MV-4-11 (cell line): ENCODE measurements at places on chromosomes 1 and 21.

- DNase-seq: peak; percentile 68
These were observed 172.4 kb downstream of the NEGR1 start for GRCh38 chr1:72109916-72110315.

- DNase-seq: no peak
These were observed 33.7 kb upstream of the AK4 start for GRCh38 chr1:65114322-65114721.

DNA sequence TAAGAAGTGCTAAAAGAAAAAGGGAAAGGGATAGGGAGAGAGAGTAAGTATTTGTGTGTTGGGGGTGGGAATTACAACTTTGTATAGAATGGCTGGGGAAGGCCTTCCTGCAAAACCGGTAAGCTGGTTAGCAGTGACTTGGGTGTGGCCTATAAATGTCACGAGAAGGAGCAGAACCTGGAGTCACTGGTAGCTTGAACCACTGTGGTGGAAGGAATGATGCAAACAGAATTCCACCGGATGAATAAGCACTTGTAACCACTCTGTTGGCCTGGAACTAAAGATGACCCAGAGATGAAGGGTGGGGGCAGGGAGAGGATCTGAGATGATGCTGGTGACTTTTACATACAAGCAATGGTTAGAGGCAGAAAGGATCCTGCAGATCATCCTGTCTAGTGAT is 8.9 kb downstream of the XKR8 start:
- DNase-seq: no peak

DNA sequence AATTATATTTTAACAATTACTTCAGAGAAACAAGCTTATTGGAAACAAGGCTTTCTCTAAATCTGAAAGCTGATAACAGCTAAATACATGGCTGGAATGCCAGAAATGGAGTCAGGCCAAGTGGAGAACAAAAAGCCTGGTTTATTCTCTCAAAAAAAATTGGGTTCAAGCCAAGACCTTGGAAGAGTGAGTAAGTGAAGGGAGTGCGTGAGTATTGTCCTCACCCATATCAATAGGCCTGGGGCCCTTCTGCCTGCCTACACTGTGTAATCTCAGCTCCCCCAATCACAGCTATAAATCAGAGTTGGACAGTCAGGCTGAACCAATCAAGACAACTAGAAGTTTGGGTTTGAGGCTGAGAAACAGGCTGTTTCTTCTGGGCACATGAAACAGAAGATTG is 7.4 kb downstream of the KYAT3 start:
- DNase-seq: no peak

DNA sequence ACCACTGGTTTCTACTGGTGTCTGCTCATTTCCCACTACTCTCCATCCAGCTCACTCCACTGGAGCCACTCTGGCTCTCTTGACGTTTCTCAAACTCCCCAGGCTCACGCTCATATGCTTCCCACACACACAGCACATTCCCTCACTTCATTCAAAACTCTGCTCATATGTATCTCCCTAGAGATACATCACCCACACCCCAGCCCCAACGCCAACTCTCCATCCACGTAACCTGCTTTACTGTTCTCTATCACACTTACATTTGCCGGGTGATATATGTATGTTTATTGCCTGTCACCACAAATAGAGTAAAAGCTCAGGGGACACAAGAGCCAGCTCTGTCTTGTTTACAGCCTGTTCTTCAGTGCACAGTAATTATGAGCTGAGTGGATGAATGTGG is 22.2 kb downstream of the EBNA1BP2 start:
- no peak for DNase-seq

DNA sequence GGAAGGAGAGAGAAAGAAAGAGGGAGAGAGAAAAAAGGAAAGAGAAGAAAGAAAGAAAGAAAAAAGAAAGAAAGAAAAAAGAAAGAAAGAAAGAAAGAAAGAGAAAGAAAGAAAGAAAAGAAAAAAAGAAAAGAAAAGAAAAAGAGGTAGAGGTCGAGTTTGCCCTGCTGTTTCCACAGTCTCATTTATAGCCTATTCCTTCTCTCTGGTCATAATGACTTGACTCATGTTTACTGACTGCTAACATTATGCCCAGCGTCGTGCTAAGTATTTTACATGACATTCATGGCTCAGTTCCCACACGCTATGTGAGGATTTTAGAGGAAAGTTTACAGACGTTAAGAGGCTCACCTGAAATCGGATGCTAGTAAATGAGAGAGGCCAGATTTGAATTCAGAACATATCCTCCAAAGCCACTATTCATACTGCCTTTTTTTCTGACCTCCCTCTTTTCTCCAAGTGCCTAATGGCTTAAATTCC is 263.0 kb downstream of the TNR start:
- no peak for DNase-seq

DNA sequence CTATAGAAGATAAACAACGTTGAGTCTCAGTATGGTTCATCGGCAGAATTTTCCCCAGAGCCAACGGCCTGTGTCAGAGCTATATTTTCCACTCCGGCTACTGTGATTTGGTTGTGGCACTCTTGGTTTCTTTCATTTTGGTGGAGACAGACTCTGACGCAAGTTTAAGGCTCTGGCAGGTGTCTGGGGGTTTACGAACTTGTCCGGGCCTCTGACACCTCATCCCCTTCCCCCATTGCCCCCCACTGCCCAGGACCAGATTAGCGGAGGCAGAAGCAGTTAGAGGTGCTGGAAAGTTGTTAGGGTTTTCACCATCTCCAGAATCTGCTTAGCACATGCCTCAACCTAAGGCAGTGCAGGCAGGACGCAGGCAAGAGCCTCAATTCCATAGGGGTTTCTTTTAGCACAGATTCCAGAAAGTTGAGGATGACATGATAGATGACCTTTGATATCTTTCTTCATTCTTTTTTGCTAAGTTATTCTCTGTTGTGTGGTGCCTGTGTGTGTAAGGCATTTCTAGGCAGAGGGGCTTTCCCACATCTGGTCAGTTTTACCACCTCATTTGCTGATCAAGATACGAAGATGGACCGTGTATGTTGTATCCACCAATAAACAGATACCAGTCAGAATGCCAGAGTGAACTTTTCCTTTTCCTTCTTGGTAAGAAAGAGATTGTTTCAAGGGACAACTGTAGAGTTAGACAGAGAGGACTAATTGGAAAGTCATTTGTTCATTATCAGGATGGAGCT is 18.4 kb upstream of the IL10 start:
- DNase-seq: no peak

DNA sequence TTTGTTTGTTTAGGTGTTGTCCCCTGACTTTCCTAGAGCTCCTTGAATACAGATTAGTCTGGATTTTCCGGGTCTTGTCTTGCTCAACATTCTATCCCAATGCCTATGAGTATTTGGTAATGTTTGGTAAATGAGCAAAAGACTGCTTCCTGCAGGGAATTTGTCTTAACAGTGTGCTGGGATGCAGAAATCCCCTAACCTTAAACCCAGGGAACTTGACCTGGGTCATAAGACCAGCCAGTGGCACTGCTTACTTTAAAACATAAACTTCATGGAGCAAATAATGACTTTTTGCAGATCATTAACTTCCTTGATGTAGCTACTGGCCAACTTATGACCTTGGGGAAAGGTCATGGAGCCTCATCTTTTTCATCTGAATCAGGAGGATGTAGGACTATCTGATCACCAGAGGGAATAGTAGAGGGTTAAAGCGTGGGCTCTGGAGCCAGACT is 27.2 kb downstream of the TCEANC2 start:
- no peak for DNase-seq

DNA sequence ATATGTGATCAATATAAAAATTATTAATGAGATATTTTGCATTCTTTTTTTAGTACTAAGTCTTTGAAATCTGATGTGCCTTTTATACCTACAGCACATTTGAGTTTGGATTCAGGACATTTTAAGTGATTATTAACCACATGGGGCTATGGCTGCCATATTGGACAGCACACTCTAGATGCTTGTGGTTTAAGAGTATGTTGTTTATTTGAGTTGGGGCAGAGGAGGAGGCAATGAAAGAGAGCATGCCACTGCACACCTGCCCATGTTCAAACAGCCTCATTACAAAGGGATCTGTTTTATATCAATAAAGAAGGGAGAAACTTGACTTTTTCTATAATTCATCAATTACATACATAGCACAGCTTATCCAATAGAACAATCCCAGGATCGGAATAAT is 99.4 kb upstream of the EDEM3 start:
- no peak for DNase-seq

- peak; percentile 41 for DNase-seq
These were observed 2.5 kb upstream of the TAF13 start for GRCh38 chr1:109078317-109078716.

DNA sequence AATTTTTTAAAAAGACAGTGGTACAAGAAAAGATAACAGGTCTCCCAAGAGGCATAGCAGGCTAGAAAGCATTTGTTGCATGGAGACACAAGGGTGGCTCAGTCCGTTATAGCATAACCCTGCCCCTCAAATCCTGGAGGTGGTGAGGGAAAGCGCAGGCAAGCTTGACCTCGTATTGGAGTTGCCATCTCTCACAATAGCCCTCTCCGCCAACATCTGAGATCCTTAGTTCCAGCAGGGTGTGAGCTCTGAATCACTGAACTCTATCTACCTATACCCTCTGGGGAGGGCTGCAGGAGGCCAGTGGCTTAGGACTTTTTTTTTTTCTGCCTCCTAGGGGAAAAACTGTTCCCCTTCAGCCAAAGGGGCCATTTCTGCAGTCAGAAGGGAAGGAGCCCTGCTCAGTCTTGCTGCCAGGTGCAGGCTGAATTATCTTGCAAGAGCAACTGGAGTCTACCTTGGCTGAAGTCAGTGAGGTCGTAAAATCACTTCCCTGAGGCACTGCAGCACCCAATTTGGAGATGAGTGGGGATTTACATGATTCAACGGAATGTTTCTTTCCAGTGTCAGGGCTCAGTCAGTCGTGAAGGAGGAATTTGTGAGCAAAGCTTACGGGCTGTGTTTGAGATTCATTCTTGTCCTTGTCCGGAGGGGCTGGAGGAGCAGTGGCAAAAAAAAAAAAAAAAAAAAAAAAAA is 17.2 kb upstream of the C8A start:
- no peak for DNase-seq

- no peak for DNase-seq
These were observed 113.8 kb upstream of the C8B start for GRCh38 chr1:57079454-57080157.

DNA sequence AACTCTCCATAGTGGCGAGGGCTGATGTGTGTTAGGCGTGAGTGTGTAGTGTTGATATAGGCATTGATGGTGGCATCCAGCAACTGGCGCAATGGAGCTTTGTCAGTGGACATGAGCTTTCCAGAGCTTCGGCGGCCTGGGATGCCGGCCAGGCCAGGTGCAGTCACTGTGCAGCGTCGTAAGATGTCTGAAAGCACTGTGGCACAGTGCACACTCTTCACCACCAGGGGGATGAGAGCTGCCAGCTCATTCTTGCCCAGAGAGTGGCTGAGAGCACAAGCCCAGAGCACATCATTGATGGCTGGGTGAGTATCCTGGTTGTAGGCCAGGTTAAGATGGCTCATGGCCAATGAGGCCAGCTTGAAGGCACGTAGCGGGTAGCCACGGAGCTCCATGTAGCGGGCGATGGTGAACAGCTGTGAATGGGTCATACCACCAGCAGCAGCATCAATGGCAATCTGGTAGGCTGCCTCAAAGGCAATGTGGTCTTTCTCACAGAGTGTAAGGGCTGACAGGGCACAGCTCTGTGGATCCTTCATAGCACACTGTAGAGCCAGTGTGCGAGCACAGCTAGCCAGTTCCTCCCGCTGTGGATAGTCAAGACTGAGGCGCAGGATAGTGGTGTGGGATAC is 6.7 kb downstream of the UROD start:
- DNase-seq: peak; percentile 36

- DNase-seq: no peak
These were observed 328.0 kb downstream of the NPHP4 start for GRCh38 chr1:5664081-5664768.
